ENCODE measurements at places on chromosomes 6 and 20.

GRCh38 chr6:154995254-154996015 is at the start of gene TIAM2:
TSS of gene TIAM2 (plus strand) at chr6:154995315. CDS start at chr6:155129224, 133,909 bp downstream.
- DNase-seq: no peak

GRCh38 chr20:51402201-51402600 is 140.3 kb downstream of the NFATC2 start:
- peak; percentile 25 for DNase-seq

- DNase-seq: no peak
Measured at GRCh38 chr6:130908958-130909357, 81.8 kb downstream of the SMLR1 start.

- peak; percentile 74 for DNase-seq
Measured at GRCh38 chr6:143060806-143061596, at the start of gene AIG1. TSS of gene AIG1 (plus strand) at chr6:143060889. CDS start at chr6:143060926, 37 bp downstream.
